DND-41 (cell line): ENCODE measurements at places on chromosomes 4 and X.

DNA sequence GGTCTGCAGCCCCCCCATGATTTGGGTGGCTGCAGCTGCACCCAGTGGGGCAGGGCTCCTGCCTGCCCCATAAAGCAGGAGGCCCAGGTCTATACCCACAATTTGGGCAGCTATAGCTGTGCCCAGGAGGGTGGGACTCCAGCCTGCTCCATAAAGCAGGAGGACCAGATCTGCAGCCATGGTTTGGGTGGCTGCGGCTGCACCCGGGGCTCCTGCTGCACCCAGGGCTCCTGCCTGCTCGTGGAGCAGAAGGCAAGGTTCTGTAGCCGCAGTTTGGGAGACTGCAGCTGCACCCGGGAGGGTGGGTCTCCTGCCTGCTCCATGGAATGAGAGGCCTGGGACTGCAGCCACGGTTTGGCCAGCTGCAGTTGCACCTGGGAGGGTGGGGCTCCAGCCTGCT, 81.1 kb downstream of the ATRX start:
- no peak for DNase-seq

DNA sequence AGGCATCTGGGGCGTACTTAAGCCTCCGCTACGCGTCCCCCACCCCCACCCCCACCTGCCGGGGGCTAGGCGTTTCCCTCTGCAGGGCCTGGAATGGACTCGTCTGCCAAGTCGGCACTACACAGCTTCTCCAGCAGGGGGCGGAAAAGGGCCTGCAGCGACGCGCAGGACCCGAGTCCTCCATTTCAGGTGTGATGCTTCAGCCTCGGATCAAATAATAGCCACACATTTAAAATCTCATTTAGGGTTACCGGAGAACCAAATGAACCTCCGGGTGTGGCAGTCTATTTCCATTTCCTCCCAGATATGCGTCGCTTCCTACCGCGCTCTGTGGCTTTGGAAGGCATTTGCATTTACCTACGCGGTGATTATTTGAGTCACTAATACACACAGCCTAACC, 2.9 kb downstream of the PAK3 start:
- peak; percentile 41 for DNase-seq

DNA sequence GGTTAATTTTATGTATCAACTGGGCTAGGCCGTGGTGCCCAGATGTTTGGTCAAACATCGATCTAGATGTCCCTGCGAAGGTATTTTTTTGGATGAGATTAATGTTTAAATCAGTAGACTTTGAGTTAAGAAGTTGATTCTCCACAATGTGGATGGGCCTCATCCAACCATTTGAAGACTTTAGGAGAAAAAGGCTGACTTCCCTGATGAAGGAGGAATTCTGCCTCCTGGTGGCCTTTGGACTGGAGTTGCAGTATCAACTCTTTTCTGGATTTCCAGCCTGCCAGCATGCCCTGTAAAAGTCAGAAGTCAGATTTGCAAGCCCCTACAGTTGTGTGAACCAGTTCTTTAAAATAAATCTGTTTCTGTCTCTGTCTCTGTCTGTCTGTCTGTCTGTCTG, 91.4 kb downstream of the STK32B start:
- DNase-seq: peak; percentile 15

DNA sequence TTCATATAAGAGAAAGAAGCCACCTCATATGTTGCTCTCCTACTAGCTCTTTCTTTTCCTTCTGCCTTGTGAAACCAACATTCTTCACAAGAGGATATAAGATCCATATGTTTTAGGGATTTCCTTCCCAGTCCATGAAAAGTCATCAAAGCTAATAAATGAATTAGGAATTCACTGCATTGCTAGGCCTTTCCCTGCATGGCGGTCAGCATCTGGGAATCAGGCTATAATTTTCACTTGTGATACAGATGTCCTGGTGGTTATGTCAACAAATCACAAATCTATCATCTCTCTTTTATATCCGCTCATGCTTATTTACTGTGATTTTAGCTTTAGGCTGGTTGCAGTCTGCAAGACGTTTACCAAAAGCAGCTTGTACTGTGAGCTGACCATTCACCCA, 510.0 kb downstream of the NLGN4X start:
- no peak for DNase-seq

DNA sequence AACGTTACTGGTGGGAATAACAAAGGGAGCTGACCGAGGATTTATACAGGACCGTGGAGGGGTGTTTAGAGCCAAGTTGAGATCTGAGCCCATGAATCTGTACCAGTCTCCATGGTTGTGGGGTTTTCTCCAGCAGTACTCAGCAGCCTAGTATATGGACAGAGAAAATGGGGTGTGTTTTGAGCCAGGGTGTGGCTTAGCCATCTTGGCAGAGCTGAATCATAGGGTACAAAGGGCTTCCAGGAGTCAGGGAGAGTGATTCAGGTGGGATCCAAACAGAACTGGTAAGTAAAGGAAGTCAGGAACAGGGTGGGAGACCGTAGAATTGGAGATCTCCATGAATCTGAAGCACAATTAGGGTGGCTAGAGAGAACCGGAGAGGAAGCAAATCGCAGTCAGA, 7.4 kb upstream of the HPRT1 start:
- DNase-seq: no peak

- no peak for DNase-seq
These were observed 26.1 kb downstream of the ARFIP1 start for GRCh38 chr4:152805818-152806217.

- no peak for DNase-seq
These were observed 118.4 kb upstream of the WDR17 start for GRCh38 chr4:175947117-175947722.
